Adrenal gland (tissue), 19 donors: ENCODE measurements at places on chromosomes 12 and 14. TPM values are rescaled to one million over a fixed set of nuclear protein-coding genes. Genes with fewer than 3 reads are reported as not detected.

The NXPH4 gene
- 1.2 TPM for polyA plus RNA-seq

The KLRC2 gene
- not detected for polyA plus RNA-seq

The TRMT61A gene
- polyA plus RNA-seq: 26.0 TPM

The USP44 gene
- polyA plus RNA-seq: 1.1 TPM

The SOX5 gene
- 0.47 TPM for polyA plus RNA-seq

The RIMBP2 gene
- polyA plus RNA-seq: 11.7 TPM

The WDHD1 gene
- 0.64 TPM for polyA plus RNA-seq

The INF2 gene
- 217 TPM for polyA plus RNA-seq

The FOXM1 gene
- 0.97 TPM for polyA plus RNA-seq

The FGF23 gene
- 0.13 TPM for polyA plus RNA-seq

The RTL1 gene
- 2.6 TPM for polyA plus RNA-seq

The NAA30 gene
- 1.9 TPM for polyA plus RNA-seq

The C14orf39 gene
- 0.40 TPM for polyA plus RNA-seq

The MED13L gene
- 12.6 TPM for polyA plus RNA-seq

The HELB gene
- polyA plus RNA-seq: 0.93 TPM

The AMN gene
- polyA plus RNA-seq: 3.6 TPM

The COCH gene
- polyA plus RNA-seq: 1.4 TPM

The GARIN6 gene
- not detected for polyA plus RNA-seq

The WNT1 gene
- polyA plus RNA-seq: not detected

The HOMEZ gene
- polyA plus RNA-seq: 4.5 TPM
